ENCODE measurements at places on chromosomes 16 and 17. TPM values are rescaled to one million over a fixed set of nuclear protein-coding genes. Genes with fewer than 3 reads are reported as not detected.

Gene HOXB7
- total RNA-seq = 0.88 TPM

Gene GALR2
- total RNA-seq = not detected

Gene KRT20
- 4.2 TPM for total RNA-seq

DNA sequence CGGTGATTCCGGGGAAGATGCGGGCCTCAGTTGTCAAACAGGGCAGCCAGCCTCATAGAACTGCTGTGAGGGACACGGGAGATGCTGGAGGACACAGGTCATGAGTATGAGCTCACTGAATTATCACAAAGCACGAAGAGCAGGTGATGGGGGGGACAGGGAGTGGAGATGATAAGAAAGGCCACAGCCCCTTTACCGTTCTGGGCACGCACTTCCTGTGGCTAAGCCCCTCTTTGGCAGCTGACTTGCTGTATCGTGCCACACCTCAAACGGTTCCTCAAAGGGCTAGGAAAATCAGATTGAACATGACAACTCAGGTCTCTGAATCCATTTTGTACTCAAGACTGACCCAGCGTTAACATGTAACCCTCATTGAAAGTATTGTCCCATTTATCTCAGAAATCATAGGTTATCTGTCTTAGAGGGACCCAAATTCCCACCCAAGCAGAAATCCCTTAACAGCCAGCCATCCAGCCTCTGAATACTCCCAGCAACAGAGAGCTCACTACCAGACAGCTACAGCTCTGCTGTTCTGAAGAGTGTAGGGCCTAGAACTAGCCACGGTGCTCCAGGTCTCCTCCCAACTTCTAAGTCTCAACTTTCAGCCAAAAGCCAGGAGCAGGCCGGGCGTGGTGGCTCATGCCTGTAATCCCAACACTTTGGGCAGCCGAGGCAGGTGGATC, 5.0 kb upstream of the SRL start:
- no peak for DNase-seq

DNA sequence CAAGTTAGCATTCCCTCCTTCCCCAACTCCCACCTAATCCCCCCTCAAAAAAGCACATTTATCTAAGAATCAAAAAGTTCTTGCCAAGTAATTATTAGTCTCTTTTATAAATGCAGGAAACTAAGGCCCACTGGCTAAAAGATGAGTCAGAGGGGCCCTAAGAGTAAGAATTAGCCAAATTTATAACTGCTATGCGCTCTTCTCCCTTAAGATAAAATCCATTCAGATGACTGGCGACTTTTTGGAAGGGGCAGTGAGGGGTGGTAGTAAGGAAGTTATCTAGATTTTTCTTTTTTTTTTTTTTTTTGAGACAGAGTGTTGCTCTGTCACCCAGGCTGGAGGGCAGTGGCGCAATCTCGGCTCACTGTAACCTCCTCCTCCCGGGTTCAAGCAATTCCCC, 17.1 kb downstream of the ZNF652 start:
- no peak for DNase-seq

Gene TEX14
- 0.11 TPM for total RNA-seq

Gene C17orf67
- 3.3 TPM for total RNA-seq

Gene SLC12A3
- total RNA-seq = not detected

GRCh38 chr17:57305908-57306504, 49.7 kb downstream of the MSI2 start:
- DNase-seq = no peak

All from ovary (tissue), 10 donors.